ENCODE measurements at places on chromosomes 5 and 9.

- DNase-seq, result no peak
Measured at GRCh38 chr5:167460449-167461020, 830.9 kb upstream of the WWC1 start.

DNA sequence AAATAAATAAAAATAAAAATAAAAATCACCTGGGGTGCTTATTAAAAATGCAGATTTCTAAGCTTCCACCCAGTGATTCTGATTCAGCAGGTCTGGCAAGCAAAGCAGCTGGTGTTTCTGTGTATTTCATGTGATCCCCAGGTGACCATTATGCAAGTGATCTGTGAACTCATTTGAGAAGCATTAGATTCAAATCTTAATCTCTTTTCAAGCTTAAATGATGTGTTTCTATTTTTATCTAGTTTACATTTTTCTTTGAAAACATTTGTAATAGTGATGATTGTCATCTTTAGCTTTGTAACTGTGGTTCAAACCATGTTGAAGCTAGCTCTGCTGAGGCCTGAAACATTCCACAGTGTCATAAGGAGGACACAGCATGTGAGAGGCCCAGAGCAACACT, 804.8 kb upstream of the ZNF608 start:
- DNase-seq, result no peak

DNA sequence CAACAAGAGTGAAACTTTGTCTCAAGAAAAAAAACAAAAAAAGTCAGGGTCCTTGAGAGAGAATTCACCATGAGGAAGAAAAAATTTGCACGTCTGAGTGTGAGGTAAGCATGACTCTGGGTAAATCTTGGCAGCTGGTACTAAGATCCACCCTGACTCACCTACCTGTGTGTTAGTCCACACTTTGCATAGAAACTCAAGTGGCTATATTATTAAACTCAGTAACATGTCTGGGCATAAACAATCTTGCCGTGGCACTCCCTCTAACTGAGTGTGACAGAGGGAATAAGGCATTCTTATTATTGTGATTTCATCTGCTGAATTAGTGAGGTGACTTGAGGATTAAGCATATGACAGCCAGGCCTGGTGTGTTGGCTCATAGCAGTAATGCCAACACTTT, 259.4 kb upstream of the VLDLR start:
- no peak for DNase-seq

- no peak for DNase-seq
Measured at GRCh38 chr5:55446640-55447351, 88.0 kb downstream of the PLPP1 start.

GRCh38 chr5:6820851-6821479, 107.7 kb downstream of the TENT4A start:
- DNase-seq, result peak; percentile 30

- DNase-seq, result no peak
Measured at GRCh38 chr5:137393196-137393993, 105.7 kb downstream of the SPOCK1 start.

DNA sequence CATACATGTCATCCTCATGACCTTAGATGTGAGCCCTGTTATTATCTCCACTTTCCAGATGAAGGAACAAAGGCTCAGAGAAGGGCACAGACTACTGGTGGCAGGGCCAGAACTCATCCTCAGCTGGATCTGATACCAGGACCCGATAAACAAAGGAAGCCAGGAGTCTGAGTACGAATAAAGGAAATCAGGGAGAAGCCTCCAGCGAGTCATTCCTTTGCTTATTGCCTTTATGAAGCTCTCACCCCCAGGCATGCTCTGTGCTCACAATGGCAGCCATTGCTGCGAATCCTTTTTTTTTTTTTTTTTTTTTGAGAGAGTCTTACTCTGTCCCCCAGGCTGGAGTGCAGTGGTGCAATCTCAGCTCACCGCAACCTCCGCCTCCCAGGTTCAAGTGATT, 130.1 kb downstream of the GAPVD1 start:
- no peak for DNase-seq

DNA sequence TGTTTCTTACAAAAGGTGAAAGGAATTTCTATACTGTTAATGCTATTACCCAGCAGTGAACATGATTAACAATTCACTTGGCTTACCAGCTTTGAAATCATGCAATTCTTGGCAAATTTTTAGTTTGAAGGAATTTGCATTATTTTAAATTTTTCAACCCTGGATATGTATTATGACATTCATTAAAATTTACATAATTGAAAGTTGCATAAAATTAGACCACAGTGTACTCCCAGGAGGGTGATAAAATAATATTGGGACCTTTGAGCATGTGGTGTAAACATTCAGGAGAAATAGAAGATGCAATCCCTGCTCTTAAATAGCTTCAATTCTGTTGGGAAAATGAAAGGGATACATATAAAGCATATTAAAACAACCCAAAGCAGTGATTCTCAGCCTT, 412.2 kb upstream of the SGCD start:
- DNase-seq, result no peak

DNA sequence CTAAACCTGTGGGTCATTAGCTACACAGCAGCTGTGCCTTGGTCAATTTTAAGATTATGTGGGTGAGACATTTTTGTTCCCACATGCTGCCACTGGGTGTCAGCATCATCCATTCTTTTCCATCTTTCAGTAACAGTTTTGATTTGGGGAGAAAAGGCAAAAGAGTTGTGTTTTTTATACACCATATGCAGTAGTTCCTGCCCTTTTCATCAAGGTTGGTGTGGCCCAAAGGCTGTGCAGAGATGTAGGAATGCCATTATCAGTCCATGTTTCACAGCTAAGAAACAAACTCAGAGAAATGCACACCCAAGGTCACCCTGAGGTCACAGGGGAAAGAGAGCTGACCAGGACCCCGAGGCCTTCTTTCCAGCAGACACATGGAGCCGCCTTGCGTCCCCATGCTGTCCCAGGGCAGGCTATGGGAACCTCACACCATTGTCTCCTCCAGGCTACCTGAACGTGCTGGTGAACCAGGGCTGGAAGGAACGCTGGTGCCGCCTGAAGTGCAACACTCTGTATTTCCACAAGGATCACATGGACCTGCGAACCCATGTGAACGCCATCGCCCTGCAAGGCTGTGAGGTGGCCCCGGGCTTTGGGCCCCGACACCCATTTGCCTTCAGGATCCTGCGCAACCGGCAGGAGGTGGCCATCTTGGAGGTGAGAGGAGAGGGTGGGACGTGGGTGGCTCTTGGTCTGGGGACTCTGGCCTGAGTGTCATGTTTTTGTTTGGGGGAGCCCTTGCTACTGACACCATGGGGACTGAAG, 27.8 kb upstream of the GRPEL2 start:
- peak; percentile 36 for DNase-seq

- DNase-seq, result no peak
Measured at GRCh38 chr5:81345411-81346003, 44.1 kb downstream of the ZCCHC9 start.

DNA sequence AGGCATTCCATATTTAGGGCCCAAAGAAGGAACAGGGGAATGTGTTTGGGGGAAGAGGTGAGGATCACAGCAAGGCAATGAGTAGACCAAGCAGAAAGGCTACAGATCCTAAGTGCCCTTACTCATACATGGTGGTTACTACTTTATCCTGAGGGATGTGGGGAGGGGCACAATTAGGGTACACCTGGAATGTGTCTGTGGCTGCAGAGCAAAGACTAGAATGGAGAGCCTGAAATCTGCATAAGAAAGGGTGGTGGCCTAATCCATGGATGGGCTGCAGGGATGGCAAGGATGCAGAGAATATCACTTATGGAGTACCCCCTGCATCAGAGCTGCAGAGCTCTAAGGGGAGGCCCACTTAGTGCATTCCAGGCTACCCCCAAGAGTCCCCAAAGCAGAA, 352.6 kb upstream of the TRPC7 start:
- no peak for DNase-seq

GRCh38 chr5:150065886-150066285, 20.5 kb downstream of the CSF1R start:
- no peak for DNase-seq

DNA sequence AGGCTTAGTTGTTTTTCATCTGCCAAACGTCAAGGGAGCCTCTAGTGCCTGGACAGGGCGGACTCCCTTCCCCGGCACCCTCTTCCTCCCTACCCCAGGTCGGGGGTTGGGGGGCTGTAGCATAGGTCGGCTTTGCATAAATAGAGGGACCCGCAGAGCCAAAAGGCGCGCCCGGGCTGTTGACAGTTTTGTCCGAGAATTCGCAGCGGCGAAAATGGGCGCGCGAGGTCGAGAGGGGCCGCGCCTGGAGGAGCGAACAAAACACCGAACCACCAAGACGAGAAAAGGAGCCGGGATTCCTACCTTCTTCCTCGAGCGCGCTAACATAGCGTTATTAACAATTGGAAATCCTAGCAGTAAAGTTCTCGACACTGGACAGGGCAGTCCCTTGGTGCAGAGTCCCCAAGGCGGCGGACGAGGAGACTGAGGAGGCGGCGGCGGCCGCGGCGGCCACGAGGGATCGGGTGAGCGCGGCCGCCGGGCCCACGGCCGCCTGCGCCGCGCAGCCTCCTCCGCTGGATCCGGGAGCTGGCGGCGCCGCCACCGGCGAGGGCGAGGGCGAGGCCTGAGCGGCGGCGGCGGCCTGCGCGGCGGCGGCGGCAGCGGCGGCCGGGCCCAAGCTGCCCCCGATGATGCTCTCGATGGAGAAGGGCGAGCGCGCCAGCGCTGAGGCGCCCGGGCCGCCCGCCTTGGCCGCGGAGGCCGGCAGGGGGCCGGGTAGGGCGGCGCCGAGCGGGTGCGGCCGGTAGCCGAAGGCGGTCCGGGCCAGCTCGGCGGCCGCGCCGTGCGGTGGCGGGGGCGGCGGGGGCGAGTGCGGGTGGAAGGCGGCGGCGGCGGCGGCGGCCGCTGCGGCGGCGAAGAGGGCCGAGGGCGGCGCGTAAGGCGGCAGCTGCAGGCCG, 1.7 kb downstream of the FOXD1 start:
- no peak for DNase-seq

DNA sequence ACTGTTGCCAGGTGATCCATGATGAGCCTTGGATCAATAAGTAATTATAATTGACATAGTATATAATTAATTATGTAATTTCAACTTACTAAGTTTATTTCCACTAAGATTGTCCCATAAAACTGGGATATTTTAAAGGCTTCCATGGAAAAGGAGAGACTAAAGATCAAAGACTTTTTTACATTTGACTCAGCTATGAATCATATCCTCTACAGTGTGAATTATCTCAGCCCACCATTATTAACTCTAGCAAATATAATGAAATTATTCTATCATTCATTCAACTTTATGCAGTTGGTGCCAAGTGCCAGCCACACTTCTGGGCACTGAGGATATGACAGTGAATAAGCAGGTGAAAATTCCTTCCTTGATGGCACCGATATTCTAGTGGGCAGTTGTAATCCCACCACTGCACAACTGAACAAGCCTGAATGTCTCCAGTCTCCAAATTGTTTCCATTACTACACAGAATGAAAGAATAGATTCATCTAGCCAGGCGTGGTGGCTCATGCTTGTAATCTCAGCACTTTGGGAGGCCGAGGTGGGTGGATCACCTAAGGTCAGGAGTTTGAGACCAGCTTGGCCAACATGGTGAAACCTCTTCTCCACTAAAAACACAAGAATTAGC, 21.9 kb upstream of the TXN start:
- no peak for DNase-seq

GRCh38 chr9:113649054-113649453, 185.5 kb downstream of the RGS3 start:
- DNase-seq, result no peak

GRCh38 chr9:109307380-109308240, 13.2 kb downstream of the EPB41L4B start:
- DNase-seq, result no peak

DNA sequence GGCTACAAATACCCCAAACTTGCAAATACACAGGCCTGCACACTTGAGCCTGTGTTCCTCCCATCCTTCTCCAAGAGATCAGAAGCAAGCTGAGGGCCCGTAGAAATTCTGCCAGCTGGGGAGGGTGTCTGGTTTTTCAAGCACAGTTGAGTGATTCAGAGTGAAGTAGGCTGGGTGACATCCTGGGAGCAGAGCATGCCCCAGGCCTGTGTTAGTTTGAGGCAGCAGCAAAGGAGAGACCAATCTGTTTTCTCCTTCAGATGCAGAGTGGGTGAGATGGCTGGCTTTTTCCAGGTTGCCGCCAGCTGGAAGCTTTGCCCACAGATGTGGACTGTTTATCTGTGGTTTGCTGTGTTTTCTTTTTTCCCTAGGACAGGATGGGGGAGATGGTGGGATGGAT, 63.1 kb downstream of the RCL1 start:
- no peak for DNase-seq

DNA sequence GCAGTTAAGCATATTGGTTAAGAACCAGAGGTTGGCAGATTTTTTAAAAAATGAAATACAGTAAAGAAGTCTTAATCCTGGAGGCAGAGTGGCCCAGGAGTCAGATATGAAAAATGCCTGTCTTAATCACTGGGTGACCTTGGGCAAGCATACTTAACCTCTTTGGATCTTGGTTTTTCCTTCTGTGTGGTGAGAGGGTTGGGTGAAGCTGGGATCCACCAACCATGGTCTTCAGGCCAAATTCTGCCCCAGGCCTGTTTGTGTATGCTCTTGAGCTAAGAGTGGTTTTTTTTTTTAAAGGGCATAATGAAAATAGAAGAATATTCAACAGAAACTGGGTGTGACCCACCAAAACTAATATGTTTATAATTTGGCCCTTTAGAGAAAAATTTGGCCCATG, 20.0 kb upstream of the TEX48 start:
- no peak for DNase-seq

- DNase-seq, result no peak
Measured at GRCh38 chr5:11973469-11973868, 69.2 kb upstream of the CTNND2 start.

DNA sequence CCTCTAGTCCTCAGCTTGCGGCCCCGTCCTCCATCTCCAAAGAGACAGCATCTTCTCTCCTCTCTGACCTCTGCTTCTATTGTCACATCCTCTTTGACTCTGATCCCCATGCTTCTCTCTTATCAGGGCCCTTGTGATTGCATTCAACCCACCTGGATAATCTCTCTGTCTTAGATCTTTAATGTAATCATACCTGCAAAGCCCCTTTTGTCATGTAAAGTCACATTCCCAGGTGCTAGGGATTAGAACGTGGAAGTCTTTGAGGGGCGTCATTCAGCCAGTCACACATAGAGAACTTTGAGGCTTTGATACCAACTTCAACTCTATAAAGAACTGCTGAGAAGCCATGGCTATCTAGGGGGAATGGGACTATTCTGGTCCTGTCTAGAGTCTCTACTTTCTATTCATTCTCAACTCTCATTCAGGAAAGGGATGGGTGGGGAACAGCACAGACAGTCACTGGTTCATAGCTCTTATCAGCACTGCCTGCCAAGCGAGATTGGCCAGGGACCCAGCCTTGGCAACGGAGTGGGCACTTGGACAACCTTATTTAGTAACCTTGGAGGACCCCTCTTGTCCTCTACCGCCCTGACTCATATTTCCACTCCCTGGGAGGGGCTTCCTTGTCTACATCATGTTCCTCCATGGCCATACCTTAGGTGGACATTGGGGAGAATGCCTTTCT, 29.0 kb downstream of the TAS2R1 start:
- DNase-seq, result no peak
